Stimulated activated CD4-positive, alpha-beta T cell treated with anti-CD3 and anti-CD28 coated beads, Interleukin-1b, Interleukin-23, amount 100 ng/mL, for 48 hours (primary cell): ENCODE measurements at places on chromosomes 6 and 20.

- DNase-seq, result no peak
These were observed 135.3 kb downstream of the CDH4 start for GRCh38 chr20:61387204-61387953.

DNA sequence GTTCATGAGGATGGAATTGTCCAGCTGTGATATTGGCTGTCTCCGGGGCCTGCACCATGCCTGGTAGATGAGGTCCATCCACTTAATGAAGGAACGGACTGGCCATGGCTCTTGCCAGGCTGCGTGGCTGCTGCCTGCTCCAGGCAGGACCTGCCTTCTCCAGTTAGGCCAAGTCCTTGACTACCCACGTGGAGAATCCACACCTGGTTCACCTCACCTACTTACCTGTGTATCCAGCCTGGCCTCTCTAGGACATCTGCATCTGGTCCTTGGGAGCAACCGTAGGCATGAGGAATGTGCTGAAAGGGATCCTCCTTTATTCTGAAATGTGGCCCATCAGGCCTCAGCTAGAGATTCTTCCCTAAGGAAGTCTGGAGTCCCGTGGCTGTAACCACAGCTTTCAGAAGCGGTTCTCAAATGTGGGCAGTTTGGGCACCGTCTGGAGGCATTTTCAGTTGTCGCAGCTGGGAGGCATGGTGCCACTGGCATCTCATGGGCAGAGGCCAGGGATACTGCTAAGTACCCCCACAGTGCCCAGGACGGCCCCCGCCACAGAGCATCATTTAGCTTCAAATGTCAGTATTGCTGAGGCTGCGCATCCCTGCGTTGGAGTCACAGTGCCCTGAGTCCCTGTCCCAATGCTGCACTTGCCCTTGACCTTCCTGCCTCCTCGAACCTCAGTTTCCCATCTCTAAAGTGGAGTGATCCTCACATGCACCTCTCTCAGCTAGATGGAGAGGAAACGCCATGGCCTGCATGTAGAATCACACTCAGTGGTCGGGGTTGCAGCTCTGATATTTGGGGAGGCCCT lies 67.5 kb downstream of the PHACTR3 start:
- DNase-seq, result no peak

- no peak for DNase-seq
These were observed 69.5 kb downstream of the LYRM4 start for GRCh38 chr6:5191222-5191621.

DNA sequence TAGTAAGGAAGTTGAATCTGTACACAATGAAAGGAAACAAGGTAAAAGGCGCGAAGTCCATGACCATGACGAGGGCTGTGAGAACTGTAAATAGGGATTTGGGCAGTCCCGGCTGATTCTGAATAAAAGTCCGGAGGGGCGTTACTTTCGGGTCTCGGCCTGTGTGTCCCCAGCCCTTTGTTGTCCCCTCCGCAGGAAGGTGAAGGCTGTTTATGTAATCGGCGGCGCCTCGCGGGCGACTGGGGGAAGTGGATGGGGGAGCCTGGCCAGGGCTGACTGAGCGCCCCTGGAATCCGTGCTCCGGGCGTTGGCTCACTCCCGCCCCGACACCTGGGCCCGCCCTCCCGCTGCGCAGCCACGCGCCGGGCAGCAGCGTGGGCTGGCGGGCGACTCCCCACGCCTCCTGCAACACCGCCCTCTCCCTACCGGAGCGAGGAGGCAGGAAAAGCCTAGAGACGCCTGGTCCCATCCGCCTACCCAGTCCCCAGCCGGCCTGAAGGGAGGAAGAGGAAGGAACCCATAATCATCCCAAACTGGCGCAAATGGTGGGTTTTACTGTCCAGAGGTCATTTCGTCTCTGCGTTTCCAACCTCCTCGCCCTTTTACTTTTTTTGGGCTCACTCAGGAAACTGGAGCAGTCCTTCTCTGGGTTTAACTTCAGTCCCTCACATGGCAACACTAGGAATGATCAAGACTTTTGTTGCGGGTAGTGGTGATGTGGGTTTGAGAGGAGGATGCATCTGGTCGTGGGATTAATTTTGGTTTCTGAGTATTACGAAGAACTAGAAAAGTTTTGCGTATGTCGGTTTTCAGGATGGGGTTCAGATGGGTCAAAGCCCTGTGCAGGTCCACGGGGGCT lies 12.1 kb downstream of the TRIM31 start:
- DNase-seq, result no peak

GRCh38 chr6:14754751-14755513 lies 490.9 kb upstream of the JARID2 start:
- DNase-seq, result peak; percentile 83

DNA sequence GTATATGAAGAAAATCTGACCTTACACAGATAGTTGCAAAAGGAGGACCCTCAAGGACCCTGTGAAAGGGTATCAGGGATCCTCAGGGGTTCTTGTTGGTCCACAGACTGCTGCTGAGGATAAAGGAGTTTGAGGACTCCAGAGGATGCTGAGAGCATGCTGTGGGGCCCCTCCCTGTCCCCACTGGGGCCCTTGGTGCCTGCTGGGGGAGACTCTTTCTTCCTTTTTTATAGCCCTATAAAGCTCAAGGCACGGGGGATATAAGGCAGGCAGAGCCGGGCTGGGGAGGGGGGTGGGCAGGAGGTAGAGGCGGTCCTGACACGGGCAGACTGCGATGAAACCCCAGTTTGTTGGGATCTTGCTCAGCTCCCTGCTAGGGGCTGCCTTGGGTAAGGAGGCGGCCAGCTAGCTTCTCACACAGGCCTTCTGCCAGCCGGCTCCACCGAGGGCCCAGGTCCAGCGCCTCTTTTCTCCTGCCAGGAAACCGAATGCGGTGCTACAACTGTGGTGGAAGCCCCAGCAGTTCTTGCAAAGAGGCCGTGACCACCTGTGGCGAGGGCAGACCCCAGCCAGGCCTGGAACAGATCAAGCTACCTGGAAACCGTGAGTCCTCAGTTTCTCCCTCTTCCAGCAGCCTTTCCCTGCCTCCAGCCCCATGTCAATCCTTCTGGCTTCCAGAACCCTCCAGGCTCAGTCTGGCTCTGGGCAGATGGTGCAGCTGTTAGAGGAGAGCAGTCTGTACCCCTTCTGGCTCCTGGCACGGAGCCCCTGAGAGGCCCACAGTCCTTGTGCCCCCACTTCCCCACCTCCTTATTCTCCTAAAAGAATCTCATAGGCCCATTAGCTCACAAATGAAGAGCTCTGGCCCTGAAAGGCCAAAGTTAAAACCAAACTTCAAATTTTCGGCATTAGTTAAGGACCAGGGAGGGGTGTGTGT lies at the start of gene LY6G6D:
LY6G6D (plus strand) TSS at position 327 of the 937 bp plus-strand sequence; CDS start at position 335, 8 bp downstream.
- DNase-seq, result no peak

DNA sequence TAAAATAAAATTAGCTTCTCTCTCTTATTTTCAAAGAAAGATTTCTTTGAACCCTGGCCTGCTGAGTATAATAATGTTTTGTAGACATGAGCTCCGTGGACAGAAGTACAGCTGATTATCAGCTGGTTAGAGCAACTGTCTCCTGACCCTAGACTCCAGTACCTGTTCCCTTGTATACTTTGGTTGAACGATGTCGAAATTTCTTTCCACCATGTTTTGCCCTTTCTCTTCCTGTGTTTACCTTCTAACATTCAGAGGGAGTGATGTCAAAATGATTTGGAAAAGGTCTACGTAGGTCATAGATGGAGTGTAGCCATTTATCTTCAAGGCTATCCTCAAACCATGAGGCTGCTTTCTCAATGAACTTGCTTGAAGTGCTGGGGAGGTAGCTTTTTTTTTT lies 16.8 kb upstream of the ADTRP start:
- no peak for DNase-seq
